ENCODE measurements at places on chromosomes 6 and 20.

DNA sequence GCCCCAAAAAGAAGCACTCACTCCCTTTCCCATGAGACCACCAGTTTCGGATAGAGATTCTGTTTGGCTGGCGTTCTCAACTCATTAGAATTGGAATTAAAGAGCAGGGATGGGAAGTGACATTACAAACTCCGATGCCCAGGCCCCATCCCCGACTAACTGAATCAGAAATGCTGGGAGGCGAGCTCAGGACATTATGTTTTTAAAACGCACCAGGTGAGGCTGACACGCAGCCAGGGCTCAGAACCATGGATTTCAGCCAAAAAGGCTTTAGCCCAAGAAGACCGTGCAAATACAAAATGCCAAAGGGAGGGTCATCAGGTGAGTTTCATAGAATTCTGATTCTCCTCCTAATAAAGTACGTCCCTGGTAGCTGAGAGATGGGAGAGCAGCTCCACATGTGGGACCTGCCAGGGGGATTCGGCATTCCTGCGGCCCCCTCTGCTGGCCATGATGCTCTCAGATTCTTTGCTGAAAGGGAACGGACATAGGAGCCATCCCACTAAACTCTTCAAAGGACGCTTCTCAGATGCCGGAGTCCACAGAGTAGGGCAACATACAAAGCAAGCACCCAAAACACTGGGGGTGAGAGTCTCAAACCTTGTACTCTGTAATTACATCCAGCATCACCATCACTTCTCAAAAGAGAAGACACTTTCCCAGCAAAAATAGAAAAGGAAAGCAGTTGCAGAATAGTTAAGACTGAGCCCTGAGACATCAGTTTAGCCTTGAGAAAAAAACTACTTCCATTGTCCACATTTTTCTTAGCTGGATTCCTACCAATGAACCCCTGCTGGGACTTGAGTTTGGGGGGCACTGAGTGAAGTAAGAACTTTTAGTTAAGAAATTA is 205.2 kb downstream of the BMP7 start:
- no peak for DNase-seq

- DNase-seq, result no peak
These were observed 69.1 kb downstream of the FIG4 start for GRCh38 chr6:109760208-109760607.

DNA sequence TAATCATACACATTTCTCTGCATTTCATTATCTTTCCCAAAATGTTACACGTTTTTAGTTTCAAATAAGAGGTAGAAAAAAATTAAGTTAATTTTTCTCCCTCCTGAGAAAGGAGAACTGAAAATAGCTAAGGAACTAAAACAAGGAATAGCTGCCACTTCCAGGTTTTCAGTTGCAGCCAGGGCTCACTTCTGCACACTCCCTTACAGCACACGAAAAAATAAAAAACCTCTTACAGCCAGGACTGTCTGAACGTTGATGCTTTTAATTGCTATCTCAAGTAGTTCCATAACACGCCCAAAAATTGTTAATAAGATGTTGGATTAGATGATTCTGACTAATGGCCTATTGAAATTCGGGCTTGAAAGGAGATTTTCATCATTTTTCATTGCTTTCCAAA is 153.7 kb upstream of the THBS2 start:
- no peak for DNase-seq

DNA sequence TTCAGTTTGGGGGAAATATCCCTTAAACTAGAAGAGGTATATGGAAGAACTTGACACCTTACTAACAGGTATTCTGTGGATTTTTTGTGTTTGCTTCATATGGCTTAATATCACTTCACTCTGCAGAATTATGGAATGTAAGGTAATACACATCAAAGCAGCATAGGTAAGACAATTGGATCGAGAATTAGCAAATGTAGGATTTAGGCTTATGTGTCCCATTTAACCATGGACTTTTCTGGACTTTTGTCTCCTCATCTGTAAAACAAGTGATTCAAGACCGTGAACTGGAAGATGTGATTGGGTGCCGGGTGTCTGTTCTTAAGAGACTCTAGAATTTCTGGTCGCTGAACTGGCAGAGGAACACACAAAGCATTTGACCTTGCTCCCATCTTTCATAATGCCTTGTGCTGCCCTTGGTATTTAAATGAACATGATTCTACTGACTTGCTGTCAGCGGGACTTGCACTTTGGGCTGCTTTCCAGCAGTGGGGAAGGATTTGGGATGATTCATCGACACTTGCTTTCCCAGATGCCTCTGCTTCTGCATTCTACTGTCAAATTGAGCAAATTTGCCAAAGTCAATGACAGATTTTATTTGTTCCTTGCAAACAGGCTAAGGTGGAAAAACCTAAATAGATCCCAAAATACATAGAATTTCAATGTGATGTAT is 199.8 kb downstream of the PLCB1 start:
- DNase-seq, result peak; percentile 18

- DNase-seq, result peak; percentile 40
These were observed 26.5 kb downstream of the BCKDHB start for GRCh38 chr6:80133020-80133419.

GRCh38 chr6:22227824-22228610 is 68.8 kb downstream of the PRL start:
- no peak for DNase-seq

DNA sequence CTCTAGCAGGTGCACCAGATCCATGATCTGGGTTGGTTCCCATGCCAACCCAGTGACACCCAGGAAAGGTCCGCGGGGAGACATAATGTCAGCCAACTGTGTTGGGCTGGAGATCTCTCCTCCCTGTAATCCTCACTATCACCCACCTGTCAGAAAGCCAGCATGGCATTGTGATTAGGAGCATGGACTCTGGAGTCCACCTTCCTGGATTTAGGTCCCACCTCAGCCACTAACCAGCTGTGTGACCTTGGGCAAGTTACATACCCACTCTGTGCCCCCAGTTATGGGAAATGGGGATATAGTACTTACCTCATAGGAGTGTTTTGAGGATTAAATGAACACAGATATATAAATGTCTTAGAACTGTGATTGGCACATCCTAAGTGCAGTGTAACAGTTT is 97.9 kb downstream of the ZDHHC14 start:
- no peak for DNase-seq

- DNase-seq, result no peak
These were observed 14.8 kb upstream of the CEP162 start for GRCh38 chr6:84242265-84242664.

DNA sequence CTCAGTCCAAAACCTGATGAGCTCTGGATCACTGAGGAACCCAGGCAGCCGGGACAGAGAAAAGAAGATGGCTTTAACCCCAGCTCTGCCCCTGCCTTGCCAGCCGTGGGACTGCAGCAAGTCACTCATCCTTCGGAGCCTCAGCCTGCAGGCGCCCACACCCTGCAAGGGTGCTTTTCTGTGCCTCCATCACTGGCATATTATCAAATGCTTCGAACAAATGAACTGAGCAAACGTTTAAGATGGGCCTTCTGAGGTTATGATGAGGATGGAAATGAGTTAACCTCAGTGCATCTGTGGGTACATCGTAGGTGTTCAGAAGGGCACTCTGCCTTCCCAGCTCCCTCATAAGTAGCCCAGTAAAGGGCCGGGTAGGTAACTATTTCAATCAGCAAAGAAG is 79.0 kb downstream of the NFATC2 start:
- DNase-seq, result no peak

- DNase-seq, result no peak
These were observed 11.8 kb upstream of the TUBB2B start for GRCh38 chr6:3239110-3239830.

- no peak for DNase-seq
These were observed 161.0 kb downstream of the CDK19 start for GRCh38 chr6:110654096-110654820.

- no peak for DNase-seq
These were observed 192.6 kb upstream of the CST7 start for GRCh38 chr20:24756292-24757025.

DNA sequence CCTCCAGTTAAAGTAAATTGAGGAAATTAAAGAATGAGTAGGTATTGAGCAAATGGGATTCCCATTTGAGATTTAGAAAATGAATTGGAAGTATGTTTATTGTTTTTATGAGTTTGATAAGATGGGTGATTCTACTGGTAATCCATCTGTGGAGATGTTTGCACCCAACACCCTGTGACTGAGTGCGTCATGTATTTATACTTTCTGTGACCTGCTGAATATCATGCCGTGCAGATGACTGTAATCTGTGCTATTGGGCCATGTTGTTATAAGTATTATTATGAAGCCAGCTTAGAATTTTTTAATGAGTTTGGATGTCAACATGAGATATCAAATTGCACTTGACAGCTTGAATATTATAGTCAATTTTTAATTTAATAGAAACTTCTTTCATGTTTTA is 17.7 kb downstream of the FAM83B start:
- no peak for DNase-seq
